ENCODE measurements at places on chromosomes 5 and 9.

- peak; percentile 67 for DNase-seq
Observed at GRCh38 chr5:110625376-110625999, 101.0 kb downstream of the TMEM232 start.

DNA sequence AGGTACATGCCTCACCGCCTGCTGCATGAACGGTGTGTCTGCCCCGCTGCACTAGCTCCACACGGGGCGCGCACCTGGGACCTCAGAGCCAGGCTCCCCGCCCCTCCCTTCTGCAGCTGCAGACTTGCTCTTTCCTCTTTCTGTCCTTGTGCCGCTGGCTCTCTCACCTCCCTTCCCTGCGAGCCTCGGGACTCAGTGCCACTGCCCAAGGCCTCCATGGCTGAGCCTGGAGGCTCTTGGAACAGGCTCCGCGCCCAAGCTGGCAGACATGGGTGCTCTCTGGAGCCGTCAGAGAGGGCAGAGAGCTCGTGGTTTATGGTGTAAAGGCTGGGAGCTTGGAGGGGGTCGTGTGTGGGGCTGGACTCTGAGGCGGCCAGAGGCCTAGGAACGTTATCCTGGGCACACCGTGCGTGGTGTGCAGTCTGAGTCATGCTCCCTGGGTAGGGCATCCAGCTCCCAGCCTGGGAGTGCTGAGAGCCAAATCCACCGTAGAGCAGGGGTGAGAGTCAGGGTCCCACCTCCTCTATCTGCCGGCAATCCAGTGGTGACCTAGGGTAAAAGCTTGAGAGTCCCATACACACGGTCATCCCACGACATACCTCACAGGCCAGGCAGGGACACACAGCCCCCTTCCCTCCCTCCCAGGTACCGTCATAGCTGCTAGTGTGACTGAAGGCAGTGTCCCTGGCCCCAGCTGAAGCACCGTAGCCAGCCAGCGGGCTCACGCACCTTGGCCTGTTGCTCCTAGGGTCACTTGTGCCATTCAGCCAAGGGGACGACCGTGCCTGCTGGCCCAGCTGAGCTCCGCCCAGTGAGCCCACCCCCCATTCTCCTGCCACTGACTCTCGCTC is 22.4 kb downstream of the GOLGA2 start:
- no peak for DNase-seq

DNA sequence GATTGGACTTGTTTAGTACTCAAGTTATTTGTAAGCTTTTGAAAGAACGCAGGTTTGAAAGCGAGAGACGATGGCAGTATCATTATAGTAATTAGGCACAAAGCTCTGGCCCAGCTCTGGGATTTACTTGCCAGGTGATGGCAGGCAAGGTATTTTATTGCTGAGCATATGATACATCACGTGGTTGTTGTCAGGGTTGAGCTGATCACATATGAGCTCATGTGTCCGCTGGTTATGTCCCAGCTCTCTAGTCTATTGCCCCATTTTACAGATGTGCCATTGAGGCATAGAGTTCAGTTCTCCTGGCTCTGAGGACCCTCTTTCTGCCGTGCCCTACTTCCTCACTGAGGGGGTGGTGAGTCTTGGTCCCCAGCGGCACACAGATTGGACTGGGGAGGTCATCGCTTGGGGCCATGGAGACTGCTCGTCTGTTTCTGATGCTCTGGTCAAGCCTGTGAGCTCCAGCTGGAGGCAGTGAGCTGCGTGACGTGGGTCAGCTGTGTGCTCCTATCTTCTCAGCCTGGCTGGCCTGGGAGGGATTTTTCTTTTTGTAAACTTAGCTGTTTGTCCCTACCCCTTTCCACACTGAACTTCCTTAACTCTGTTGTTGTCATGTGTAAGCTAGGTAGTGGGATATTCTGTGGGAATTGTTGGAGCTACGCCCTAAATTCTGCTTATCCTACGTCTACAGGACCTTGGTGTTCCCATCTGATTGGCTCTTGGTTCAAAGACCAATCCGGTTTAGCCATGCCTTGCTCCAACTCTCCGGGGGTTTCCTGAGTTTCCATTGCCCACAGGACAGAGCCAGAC is 2.2 kb downstream of the NXNL2 start:
- DNase-seq, result no peak

- peak; percentile 94 for DNase-seq
Observed at GRCh38 chr5:149228618-149229297, 42.9 kb upstream of the AFAP1L1 start.

DNA sequence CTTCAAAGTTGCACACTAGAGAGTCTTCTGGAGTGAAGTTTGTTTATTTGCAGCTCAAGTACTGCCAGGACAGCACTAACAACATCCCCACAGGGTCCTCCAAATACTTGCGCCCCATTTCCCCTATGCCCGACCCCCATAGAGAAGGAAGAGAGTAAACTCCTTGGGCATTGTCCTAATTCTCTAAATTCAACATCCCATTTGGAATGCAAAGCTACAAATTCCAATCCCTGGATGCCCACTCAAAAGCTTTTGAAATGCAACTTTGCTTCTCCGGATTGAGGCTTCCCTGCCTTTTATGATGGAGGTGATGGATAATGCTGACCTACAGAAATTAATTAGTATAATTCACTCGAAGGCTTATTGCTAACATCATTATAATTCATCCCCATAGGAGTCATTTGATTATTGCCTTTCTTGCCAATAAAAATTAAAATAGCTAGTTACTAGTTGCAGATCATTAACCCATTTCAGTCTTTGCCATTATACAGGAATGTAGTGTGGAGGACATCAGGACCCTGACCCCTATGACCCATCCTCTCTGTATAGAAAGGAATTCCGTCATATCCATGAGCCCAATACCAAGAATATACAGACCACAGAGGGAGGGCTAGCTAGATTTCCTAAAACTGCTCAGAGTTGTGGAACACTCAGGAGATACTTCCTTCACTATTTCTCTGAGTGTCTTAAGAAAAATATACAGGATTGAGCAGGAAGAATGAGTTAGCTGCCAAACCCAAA is 277.6 kb downstream of the ZNF608 start:
- DNase-seq, result no peak

GRCh38 chr9:88737031-88737430 is 202.1 kb downstream of the NXNL2 start:
- peak; percentile 58 for DNase-seq

DNA sequence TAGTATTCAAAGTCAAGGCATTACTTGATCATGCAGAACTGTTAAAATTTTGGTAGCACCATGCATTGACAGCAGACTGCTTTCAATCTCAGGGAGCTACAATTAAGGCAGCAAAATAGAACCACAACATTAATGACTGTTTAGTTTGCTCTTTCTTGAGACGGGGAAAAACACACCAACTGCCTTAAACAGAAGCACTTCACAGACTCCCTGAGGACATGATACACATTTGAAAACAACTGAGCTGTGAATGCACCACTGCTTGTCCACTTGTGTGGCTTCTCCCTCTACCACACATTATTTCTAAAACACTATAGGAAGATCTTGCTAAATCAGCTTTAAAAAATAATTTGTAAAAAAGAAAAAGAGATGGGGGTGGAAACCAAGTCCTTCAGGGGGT is 79.6 kb upstream of the MAST4 start:
- no peak for DNase-seq

- peak; percentile 28 for DNase-seq
Observed at GRCh38 chr5:15664961-15665360, 165.0 kb downstream of the FBXL7 start.

GRCh38 chr5:40587376-40587775 is 92.3 kb upstream of the PTGER4 start:
- no peak for DNase-seq

- no peak for DNase-seq
Observed at GRCh38 chr5:50447941-50448340, 6.9 kb upstream of the EMB start.

DNA sequence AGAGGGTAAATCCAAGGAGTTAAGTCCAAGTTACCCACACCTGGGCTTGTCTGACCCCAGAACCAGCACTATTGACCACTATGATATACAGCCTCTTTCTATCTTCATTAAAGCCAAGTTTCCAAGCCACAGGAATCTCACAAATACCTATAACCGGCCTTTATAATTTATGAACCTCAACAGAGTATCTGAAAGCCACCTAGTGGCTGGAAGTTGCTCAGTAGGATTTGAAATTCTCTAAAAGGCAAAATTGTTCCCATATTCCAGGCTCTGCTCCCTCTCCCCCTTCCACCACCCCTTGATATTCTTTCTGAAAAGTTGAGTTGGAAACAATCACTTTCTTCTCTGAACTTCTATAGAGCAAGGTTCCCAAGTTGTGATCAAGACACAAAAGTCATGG is 106.4 kb upstream of the GPR151 start:
- no peak for DNase-seq

GRCh38 chr9:1707291-1707690 is 307.9 kb upstream of the SMARCA2 start:
- no peak for DNase-seq

DNA sequence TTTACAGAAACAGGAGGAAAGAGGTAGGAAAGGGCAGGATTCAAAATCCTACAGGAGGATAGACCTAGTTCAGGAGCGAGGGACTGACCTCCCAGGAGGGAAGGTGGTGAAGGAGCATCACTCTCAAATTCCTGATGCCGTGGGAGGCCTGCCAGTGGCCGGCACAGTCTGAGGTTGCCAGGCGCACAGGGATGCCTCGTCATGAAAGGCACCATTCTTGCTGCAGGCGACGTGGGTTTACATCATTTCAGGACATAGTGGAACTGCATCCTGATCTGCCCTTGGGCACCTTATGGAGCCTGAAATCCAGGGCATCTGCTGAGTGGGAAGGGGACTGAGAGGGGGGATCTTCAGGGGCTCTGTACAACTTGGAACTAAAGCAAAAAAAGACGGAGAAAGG is 163.2 kb upstream of the S1PR3 start:
- no peak for DNase-seq

GRCh38 chr9:75265525-75265972 is 177.2 kb downstream of the OSTF1 start:
- peak; percentile 61 for DNase-seq

Measured in fibroblast of the aortic adventitia (primary cell).